ENCODE measurements at places on chromosomes 6 and 20.

- no peak for DNase-seq
Observed at GRCh38 chr6:75693534-75693933, 55.5 kb upstream of the MYO6 start.

GRCh38 chr6:166167258-166167731 is 356 bp downstream of the TBXT start:
- no peak for DNase-seq

DNA sequence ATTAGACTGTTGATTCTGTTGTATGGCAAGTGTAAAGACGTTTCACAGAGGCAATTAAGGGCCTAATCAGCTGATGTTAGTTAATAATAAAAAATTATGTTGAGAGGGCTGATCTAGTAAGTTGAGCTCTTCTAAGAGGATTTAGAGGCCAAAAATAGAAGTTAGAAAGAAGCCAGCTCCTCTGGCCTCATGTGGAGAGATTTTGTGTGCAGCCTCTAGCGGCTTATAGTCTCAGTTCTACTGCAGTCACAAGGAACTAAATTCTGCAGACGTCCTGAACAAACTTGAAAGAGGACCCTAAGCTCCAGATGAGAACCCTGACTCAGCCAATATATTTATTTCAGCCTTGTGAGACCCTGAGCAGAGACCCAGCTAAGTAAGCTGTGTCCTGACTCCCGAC is 498.6 kb downstream of the BTBD3 start:
- DNase-seq: peak; percentile 28

GRCh38 chr6:158698931-158699330 is 49.1 kb downstream of the SYTL3 start:
- DNase-seq: no peak

- no peak for DNase-seq
Observed at GRCh38 chr6:99185525-99185924, 163.9 kb downstream of the FAXC start.

DNA sequence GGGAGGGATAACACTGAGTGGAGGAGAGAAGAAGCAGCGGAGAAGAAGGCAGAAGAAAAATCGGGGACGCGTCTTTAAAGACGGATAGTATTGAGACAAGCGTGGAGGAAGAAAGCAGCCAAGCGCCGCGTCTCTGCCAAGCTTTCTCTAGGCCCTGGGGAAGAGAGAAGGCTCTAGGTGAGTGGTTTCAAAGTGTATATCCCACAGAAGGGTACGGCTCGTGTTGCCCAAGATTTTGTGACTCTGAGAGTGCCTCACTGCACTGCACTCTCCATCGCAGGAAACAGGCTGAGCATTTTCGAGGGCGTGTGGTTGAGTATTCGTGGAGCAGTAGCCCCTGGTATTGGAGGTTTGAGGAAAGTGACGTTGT is 185.4 kb downstream of the TRIM27 start:
- no peak for DNase-seq

- no peak for DNase-seq
Observed at GRCh38 chr6:122571888-122572287, 38.3 kb upstream of the PKIB start.

DNA sequence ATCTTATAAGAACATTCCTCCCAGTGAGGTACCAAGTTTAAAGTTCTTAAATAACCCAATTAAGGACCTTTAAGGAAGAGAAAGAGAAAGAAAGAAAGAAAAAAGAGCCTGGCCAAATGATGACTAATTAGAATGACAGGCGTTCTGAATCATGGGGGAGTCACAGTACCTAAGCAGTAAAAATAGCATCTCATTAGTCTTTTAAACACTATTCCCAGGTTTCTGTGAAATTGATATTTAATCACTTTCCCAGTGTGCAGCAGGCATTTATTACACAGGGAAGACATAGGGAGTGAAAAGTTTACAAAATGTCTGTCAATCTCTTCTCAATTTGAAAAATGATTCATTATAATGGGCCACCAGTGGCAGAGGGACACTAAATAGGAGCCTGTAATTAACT is 251.4 kb upstream of the MANEA start:
- DNase-seq: no peak

GRCh38 chr20:20089018-20089417 is 36.7 kb downstream of the CFAP61 start:
- DNase-seq: no peak

DNA sequence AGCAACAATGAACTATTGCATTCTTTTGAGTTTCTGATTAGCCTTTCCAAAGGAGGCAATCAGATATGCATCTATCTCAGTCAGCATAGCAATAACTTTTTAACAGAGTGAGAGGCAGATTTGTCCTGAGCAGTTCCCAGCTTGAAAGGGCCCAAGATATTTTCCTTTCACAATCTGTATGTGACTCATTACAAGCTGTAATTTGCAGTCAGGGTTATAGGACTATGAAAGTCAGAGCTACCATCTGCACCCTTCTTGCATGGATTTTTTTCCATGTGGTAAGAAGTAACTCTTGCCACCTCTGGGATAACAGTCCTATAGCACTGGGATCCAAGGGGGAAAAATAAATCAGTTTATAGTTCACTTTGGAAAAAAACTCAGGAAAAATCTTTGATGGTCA is 318.2 kb upstream of the RGS17 start:
- no peak for DNase-seq

DNA sequence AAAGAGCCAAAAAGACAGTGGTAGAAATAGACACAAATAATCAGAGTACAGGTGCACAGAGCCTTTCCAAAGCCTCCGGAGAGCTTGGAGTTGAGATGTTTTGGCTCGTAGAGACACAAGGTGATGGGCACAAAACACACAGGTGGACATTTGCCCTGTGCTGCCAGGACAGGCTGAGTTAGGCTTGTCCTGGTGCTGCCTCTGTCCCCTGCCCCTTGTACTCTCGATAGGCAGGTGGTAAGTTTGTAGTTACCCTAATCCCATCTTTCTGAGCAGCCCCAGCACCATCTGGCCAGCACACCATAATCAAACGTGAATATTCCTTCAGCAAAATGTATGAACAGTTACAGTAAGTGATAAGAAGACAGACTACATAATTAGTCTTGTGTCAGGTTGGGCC is 95.5 kb downstream of the FOXC1 start:
- DNase-seq: peak; percentile 87

GRCh38 chr6:15997586-15998388 is 131.1 kb upstream of the MYLIP start:
- no peak for DNase-seq

- DNase-seq: no peak
Observed at GRCh38 chr6:30263734-30264133, 50.5 kb upstream of the TRIM26 start.

DNA sequence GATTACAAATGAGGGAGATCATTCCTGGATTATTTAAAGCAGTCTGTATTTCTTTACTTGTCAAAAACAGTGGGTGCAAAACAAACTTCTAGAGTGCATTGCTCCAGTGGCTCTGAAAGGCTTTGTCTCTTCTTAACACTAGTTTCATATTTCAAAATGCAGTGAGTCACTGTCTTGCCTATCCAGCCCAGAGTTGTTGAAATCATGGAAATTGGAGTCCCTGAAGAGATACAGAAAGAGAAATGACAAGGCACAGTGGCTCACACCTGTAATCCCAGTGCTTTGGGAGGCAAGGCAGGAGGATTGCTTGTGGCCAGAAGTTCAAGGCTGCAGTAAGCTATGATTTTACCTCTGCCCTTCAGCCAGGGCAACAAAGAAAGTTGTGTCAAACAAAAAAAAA is 11.3 kb downstream of the SLC2A12 start:
- DNase-seq: no peak

GRCh38 chr6:51533962-51534361 is 553.5 kb downstream of the PKHD1 start:
- no peak for DNase-seq

- DNase-seq: no peak
Observed at GRCh38 chr6:74343804-74344203, 647.8 kb downstream of the CD109 start.

DNA sequence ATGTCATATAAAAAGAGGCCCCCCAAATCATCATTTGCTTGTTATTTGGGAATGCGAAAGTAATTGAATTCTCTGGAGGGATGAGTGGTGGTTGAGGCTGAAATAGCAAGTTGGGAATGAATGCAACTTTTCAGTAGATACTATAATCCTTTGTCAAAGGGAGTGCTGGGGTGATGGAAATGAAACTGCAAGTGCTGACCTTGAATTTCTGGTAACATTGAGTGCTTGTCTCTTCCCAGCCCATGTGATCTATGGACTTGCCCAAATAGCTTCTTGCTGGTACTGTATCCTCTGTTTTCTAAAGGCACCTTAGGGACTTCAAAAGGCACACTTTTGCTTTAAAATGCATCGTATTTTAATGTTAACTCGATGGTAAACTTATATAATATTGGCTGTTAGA is 14.8 kb downstream of the PAQR8 start:
- no peak for DNase-seq

DNA sequence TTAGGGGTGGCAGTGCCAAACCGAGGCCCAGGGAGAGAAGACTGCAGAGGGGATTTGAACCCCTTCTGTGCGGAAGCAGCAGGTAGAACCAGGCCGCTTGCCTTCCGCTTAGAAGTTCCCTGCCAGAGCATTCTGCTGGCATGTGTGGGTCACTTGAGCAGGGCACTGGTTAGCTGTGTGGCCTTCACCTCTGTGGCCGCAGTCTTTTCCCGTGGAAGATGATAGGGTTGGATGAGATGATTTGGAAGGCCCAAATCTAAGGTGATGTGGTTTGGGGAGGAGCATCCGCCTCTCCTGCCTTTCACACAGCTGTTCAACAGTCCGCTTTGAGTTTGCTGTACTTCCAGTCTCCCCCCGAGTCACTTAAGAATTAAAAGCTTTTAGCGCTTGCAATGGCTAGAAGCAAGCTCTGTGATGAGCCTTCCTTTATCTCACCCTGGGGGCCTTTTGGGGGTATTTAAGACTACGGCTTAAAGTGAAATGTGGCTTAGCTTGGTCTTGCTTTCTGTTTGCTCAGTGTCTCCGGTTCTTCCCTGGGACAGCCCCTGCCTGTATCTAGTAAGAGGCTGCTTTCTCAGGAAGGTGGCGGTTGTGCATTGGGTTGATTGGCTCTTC is 743 bp downstream of the CMTR1 start:
- no peak for DNase-seq

DNA sequence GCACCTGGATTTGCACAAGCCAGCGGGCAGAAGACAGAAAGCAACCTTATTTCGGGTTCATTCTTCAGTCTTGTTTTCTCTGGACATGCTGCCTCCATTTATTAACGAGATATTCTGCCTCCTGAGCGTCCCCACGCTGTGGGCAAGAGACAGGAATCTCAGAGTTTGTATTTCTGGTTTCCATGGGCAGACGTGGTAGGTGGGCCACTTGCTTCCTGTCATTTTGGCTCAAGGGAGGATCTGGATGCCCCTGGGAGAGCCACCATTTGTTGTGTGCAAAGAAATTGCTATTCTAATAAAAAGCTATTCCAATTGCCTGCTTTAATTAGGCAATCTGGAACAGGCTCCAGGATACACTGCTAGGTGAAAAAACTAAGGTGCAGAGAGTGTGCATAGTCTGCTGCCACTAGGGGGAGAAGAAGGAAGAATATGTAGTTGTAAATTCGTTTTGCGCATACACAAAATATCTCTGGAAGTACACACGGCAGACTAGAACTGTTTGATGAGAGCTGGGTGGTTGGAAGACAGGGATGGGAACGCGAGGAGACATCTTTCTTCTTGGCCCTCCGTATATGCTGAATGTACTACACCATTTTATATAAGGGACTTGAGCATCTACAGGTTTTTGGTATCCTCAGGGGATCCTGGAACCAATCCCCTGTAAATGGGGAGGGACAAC is 30.1 kb upstream of the SLC16A10 start:
- peak; percentile 9 for DNase-seq

- DNase-seq: no peak
Observed at GRCh38 chr6:81844686-81845085, 92.2 kb upstream of the TENT5A start.

- no peak for DNase-seq
Observed at GRCh38 chr6:92822222-92822621, 597.1 kb downstream of the EPHA7 start.

GRCh38 chr6:155227046-155227445 is 36.8 kb upstream of the CLDN20 start:
- DNase-seq: no peak

GRCh38 chr6:143248359-143248758 is 187.7 kb downstream of the AIG1 start:
- no peak for DNase-seq

GRCh38 chr6:37847704-37848103 is 28.2 kb downstream of the ZFAND3 start:
- DNase-seq: no peak

- no peak for DNase-seq
Observed at GRCh38 chr6:114138577-114139248, 167.8 kb upstream of the HDAC2 start.

DNA sequence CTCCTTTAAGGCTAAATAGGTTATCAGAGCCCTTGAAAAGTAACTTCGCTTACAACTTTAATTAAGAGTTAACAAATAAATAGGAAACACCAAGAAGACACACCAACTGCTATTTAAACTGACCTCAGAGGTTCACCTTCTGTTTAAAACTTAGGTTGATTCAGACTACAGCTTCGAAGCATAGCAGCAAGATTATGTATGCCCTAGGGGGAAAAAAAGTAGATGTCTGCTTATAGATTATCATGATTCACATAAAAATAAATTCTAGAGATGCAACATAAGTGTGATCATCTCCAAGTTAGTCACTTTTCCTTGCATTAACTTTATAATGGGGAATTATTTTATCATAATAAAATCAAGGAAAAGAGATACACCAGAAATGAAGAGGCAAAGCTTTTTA is 8.9 kb downstream of the PNISR start:
- DNase-seq: no peak

DNA sequence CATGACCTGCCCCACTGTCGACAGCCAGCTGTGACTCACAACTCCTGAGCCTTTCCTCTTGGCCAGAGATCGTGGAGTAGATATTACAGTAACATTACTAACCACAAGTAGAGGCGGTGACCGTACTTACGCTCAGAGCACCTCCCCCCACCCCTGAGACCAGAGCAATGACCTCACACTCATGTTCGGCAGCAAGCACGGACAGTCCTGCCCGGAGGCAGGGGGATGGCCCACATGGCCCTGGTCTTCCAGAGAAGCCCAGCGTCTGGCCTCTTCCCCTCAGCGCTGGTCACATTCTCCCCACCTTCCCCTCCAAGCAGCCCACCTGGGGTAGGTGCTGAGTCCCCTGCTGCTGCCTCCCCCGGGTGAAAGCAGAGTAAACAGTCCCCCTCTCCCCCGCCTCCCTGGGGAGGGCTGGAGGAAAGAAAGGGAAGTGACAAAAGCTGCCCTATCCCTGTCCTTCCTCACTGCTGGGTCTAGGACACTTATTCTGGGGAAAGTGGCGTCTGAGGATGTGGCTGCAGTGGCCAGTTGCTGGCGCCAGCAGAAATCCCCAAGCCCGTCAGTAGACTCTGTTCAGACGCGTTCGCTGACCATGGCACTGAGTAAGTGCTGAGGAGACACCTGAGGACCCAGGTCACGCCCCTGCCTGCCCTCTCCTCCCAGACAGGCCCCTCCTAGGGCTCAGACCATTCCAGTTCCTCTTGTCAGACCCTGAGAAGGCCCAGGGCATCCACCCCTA is 68.5 kb downstream of the MRPL14 start:
- DNase-seq: no peak

DNA sequence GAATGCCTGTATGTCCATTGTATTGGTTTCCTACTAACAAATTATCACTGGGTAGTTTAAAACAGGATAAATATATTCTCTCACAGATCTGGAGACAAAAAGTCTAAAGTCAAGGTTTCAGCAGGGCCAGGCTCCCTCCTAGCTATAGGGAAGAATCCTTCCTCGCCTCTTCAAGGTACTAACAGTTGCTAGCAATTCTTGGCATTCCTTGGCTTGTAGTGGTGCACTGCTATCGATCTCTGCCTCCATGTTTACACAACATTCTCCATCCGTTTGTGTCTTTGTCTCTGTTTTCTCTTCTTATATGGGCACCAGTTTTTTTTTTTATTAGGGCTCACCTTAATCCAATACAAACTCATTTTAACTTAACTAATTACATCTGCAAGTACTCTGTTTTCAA is 48.9 kb downstream of the OR2B6 start:
- no peak for DNase-seq
